Lung (tissue), 17 donors: ENCODE measurements at places on chromosomes 7 and 10. TPM values are rescaled to one million over a fixed set of nuclear protein-coding genes. Genes with fewer than 3 reads are reported as not detected.

GRCh38 chr7:44105832-44106231 lies 1.7 kb downstream of the AEBP1 start:
- peaks cover 3% of the 10 kb centered on the region for H3K4me1 ChIP-seq
- H3K27me3 ChIP-seq, result no peaks in the 10 kb centered on the region
- H3K36me3 ChIP-seq, result peaks cover 15% of the 10 kb centered on the region

DNA sequence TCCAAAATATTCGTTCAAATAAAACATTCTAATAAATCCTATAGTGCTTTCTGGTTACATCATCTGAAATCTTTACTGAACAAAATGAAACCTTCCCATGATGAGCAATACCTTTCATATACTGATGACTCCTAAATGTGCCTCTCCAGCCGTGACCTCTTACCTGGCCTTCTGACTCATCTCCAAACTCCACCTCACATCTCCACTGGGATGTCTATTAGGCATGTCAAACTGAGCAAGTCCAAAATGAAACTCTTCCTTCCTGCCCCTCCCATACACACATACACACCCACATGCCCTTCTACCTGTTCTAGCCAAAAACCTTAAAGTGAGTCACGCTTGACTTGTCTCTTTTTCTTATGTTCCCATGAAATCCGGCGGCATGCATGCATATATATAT lies 22.9 kb downstream of the GSAP start:
- no peak overlapping the region for H3K4me3 ChIP-seq
- no peak for DNase-seq
- no peak overlapping the region for H3K27ac ChIP-seq
- no peaks in the 10 kb centered on the region for H3K36me3 ChIP-seq
- H3K27me3 ChIP-seq, result no peaks in the 10 kb centered on the region

NUTM2A gene
- total RNA-seq, result 1.8 TPM

TSPAN15 gene
- total RNA-seq, result 63.0 TPM

GRCh38 chr10:38093816-38094157 lies 350 bp upstream of the ZNF37A start:
- H3K4me3 ChIP-seq, result no peak overlapping the region
- H3K27ac ChIP-seq, result peak overlapping the region; percentile 9
- H3K36me3 ChIP-seq, result peaks cover 25% of the 10 kb centered on the region
- peaks cover 4% of the 10 kb centered on the region for H3K4me1 ChIP-seq
- no peaks in the 10 kb centered on the region for H3K27me3 ChIP-seq
- DNase-seq, result no peak

DNA sequence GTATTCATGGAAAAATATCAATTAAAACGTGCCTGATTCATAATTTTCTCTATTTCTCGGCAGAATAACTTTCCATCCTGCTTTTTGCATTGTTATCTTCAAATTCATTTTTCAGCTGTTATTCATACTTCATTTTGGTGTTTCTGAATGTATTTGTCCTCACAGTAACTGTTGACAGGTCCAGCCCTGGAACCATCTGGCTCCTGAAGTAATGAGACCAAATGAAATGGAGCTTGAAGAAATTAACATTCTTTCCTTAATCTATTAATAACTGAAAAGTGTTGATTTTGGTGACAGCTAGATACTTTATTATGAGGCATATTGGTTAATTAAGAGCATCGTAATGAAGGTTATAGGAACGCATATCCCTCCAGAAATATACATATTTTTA lies 257.0 kb upstream of the MINDY3 start:
- no peaks in the 10 kb centered on the region for H3K36me3 ChIP-seq
- no peak overlapping the region for H3K27ac ChIP-seq
- H3K4me1 ChIP-seq, result no peaks in the 10 kb centered on the region
- DNase-seq, result no peak
- H3K4me3 ChIP-seq, result no peak overlapping the region
- H3K27me3 ChIP-seq, result no peaks in the 10 kb centered on the region

DNA sequence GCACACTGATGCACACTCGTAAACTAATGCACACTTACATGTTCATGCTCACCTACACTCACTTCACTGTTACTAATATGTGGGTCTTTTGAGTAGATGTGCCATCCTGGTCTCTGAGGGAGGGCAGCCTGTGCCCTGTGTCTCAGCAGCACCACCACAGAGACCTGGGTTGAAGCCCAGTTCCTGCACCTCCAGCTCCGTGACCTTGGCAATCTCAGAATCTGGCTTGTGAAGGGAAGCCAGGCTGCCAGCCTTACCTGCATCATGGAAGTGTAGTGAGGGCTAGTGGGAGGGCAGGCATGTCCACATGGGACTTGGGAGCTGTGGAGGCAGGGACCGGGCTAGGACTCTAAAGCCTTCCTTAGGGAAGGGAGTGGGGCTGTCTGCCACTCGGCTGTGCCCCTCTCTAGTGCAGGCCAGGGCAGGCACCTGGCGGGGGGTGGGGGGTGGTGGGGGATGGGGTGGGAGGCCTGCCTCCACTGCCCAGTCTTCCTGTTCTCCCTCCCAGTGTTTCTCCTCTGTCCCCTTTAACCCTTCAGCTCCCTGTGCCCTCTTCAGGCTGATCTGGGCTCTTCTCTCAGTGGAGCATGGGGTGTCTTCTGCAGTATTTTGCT lies 8.1 kb downstream of the ADCY1 start:
- no peak for DNase-seq
- no peaks in the 10 kb centered on the region for H3K4me1 ChIP-seq
- no peaks in the 10 kb centered on the region for H3K36me3 ChIP-seq
- no peak overlapping the region for H3K4me3 ChIP-seq
- H3K27ac ChIP-seq, result no peak overlapping the region

GRCh38 chr7:27242555-27243339 lies at the start of gene EVX1:
TSS of gene EVX1 (plus strand) at chr7:27242802. CDS start at chr7:27243031, 229 bp downstream.
- DNase-seq, result no peak
- H3K4me1 ChIP-seq, result no peaks in the 10 kb centered on the region

DNA sequence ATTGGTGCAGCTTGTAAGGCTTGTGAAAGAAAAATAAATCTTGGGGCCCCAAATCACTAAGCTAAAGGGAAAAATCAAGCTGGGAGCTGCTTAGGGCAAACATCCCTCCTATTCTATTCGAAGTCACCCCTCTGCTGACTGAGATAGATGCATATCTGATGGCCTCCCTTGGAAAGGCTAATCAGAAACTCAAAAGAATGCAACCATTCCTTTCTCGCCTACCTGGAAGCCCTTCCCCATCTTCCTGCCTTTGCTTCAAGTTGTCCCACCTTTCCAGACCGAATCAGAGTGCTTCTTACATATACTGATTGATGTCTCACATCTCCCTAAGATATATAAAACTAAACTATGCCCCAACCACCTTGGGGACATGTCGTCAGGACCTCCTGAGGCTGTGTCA lies 240.3 kb downstream of the SKIDA1 start:
- no peak overlapping the region for H3K27ac ChIP-seq
- no peaks in the 10 kb centered on the region for H3K27me3 ChIP-seq
- DNase-seq, result no peak
- no peak overlapping the region for H3K4me3 ChIP-seq
- H3K36me3 ChIP-seq, result no peaks in the 10 kb centered on the region

PRRT4 gene
- 0.82 TPM for total RNA-seq

GRCh38 chr7:142583446-142583845 lies 165.8 kb upstream of the PRSS1 start:
- no peak overlapping the region for H3K27ac ChIP-seq
- DNase-seq, result no peak
- no peaks in the 10 kb centered on the region for H3K4me1 ChIP-seq

DNA sequence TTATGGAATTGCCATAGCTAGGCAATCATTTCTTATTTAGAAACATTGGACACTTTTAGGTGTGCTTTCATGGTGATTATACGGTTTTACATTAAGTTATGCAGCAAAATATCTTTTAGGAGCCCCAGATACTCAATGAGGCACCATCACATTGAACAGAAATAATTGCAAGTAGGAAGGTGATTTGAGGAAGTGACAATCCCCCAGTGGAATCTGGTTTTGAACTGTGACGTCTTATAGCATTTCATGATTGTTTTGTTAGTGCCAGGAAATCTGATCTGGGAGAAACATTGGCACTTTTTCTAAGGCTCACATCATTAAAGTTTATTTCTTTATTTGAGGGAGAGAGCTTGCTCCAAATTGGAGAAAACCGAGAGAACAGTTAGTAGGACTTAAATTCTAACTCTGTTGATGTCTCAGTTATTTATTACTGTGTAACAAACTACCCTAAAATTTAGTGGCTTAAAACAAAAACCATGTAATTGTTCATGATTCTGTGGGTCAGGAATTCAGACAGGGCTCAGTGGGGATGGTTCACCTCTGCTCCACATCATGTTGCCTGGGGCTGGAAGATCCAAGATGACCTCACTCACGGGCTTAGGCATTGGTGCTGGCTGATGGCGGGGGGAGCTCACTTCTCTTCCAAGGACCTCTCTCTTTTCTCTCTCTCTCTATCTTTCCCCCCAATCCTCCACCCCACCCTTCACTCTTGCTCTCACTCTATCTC lies 78.2 kb upstream of the STEAP1B start:
- DNase-seq, result no peak
- no peaks in the 10 kb centered on the region for H3K27me3 ChIP-seq
- peak overlapping the region; percentile 36 for H3K27ac ChIP-seq
- H3K4me3 ChIP-seq, result no peak overlapping the region
- H3K36me3 ChIP-seq, result no peaks in the 10 kb centered on the region

DNA sequence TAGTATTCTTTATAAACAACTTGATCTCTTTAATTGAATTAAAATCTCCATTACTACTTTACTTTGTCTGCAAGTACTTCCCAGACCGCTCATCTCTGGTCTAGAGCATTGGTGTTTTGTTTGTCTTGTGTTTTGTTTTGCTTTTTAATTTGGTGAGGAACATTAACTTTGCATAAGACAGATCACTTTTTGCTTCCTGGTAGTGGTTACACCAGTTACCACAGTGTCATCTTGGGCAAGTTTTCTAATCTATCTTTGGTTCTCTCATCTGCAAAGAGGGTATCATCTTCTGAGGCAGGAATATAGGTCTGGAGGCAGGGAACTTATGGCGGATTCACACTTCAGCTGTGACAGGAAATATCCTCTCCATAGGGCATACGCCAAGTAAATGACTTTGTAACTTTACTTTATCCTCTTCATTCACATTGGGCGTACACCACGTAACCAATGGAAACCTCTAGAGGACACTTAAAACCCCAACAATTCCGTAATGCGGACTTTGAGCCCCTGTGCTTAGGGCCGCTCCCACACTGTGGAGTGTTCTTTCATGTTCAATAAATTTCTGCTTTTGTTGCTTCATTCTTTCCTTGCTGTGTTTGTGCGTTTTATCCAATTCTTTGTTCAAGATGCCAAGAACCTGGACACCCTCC lies 83.2 kb upstream of the JAZF1 start:
- no peak overlapping the region for H3K27ac ChIP-seq
- H3K4me3 ChIP-seq, result no peak overlapping the region
- H3K36me3 ChIP-seq, result no peaks in the 10 kb centered on the region
- DNase-seq, result no peak
- no peaks in the 10 kb centered on the region for H3K4me1 ChIP-seq

DNA sequence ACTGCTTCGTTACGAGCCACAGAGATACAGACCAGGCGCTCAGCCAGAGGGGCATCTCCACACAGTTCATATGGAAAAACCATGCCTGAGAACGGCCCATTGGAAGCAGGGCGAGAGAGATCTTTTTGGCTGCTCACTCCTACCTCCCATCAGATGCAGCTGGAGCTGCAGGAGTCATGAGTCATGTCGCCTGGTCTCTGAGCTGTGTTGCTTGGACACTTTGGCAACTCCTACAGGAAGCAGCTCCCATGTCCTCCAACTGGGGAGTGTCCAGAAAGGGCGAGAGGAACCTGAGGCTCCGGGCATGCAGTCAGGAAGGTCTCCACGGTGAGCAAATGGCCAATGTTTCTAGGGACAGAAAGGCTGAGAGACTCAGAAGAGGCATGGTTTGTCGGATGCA lies 24.9 kb downstream of the INSIG1 start:
- no peaks in the 10 kb centered on the region for H3K4me1 ChIP-seq
- no peak overlapping the region for H3K27ac ChIP-seq
- no peaks in the 10 kb centered on the region for H3K36me3 ChIP-seq
- H3K4me3 ChIP-seq, result no peak overlapping the region
- H3K27me3 ChIP-seq, result peaks cover 26% of the 10 kb centered on the region

NPC1L1 gene
- total RNA-seq, result 0.03 TPM

CYP26C1 gene
- total RNA-seq, result 0.77 TPM

OR6B1 gene
- not detected for total RNA-seq
